NCI-H510A treated with DMSO at 0.1 percent for 48 hours (cell line): ENCODE measurements at places on chromosomes 11 and 22.

- DNase-seq, result no peak
These were observed 50.0 kb upstream of the NFRKB start for GRCh38 chr11:129945373-129945772.

- DNase-seq, result no peak
These were observed 53.6 kb downstream of the PTPRJ start for GRCh38 chr11:48033918-48034341.

GRCh38 chr22:27867953-27868731 is 50.9 kb downstream of the PITPNB start:
- DNase-seq, result no peak

GRCh38 chr11:87465716-87466115 is 428.0 kb downstream of the TMEM135 start:
- DNase-seq, result no peak

DNA sequence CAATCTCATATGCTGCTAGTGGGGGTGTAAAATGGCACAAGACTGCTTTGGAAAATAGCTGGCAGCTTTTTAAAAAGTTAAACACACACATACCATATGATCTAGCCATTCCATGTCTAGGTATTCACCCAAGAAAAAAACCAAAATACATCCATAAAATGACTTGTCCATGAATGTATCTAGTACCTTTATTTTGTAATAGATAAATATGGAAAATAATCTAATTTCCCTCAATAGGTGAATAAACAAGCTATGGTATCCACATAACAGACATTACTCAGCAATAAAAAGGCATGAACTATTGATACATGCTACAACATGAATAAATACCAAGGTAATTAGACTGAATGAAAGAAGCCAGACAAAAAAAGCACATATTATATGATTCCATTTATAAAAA is 22.9 kb downstream of the RNF141 start:
- DNase-seq, result no peak

GRCh38 chr22:47063606-47064005 is 301.2 kb downstream of the TBC1D22A start:
- no peak for DNase-seq

- DNase-seq, result no peak
These were observed 130.8 kb downstream of the FCHSD2 start for GRCh38 chr11:73011126-73011817.

GRCh38 chr22:23168391-23169042 is 11.8 kb upstream of the BCR start:
- DNase-seq, result no peak

DNA sequence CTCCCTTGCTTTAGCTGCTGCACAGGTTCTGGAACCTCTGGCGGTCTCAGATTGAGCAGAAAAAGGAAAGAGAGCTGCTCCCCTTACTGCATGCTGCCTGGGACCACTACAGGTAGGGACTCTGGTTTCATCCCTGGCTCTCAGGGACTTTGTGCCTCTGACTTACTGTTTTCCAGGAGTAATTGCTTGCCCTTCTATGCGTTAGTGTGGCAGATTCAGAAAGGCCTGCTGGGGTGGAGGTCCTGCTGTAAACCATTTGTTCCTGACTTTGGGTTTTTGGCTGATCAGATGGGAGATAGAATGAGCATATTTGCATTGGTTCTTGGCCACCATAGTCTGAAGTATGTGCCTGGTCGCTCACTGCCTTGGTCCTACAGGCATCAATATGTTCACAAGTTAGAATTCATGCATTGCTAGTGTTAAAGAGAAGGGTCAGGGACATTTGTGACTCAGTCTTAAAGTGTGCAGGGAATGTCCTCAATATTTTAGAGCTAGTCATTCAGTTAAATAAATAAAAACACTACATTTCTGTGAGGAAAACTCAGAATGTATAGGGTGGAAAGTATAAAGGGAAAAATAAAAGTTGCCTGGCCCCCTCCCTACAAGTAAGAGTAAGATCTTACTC is 78.0 kb downstream of the PISD start:
- no peak for DNase-seq

- DNase-seq, result no peak
These were observed 9.6 kb upstream of the SLC35C1 start for GRCh38 chr11:45795379-45795778.

DNA sequence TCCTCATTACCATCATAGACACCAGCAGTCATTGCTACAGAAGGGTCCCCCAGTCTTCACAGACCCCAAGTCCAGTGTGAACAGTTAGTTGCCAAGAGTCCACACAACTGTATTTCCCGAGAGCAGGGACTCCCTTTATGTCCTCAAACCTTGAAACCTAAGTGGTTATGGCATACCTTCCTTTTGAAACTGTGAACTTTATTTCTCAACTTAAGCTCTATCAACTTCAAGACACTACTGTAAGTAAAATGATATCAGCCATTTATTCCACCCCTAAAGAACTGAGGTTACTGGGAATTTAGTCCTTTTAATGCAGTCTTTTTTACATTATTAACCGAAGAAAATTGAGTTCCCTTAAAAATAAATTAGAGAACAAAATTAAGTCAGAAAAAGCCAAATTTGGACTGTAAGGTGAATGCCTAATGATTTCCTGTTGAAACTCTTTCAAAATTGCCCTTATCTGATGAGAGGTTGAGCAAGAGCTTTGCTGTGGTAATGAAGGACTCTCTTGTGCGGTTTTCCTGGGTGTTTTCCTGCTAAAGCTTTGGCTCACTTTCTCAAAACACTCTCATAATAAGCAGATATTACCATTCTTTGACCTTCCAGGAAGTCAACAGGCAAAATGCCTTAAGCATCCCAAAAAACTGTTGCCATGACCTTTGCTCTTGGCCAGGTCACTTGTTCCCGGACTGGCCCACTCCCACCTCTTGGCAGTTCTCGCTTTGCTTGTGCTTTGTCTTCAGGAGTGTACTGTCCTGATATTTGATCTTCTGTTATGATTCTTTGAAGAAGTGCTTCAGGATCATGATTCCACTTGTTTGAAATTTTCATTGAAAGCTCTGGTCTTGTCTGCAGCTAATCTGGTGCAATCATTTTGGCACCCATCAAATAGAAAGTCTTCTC is 765.4 kb upstream of the ANO3 start:
- no peak for DNase-seq

- no peak for DNase-seq
These were observed 17.6 kb upstream of the ASCC2 start for GRCh38 chr22:29855611-29856181.

DNA sequence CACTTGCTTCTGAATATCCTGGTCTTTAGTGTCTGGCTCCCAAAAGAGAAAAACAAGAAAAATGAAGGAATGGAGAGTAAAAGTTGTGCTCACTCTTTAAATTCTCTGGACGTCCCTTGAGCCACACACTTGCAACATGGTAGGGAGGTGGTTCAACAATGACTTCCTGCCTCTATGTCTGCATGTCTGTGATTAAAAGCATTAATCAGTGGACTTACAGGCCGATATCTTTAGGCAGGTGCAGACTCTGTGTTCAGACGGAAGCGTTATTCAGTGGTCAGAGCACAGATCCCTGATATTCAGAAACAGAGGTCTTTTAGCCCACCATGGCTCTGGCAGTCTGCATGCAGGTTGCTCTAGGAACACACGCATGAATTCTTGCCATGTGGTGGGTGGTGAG is 1920.0 kb upstream of the RAG2 start:
- no peak for DNase-seq

DNA sequence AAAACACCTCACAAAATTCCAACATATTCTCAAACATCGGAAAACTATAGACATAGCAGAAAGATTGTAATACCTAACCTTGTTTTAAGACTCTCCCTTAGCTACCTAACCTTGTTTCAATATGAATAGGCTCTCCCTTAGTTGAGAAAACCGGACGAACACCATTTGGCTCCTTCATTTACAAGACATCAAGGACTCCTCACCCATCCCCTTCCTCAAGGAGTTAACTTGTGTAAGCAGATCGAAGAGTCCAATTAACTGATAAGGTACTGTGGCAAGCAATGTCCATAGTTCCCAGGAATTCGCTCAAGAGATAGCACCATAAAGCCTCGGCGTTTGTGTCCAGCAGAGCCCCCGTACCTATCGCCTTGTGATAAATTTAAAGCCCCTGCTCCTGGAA is 4.6 kb upstream of the ACRV1 start:
- no peak for DNase-seq

DNA sequence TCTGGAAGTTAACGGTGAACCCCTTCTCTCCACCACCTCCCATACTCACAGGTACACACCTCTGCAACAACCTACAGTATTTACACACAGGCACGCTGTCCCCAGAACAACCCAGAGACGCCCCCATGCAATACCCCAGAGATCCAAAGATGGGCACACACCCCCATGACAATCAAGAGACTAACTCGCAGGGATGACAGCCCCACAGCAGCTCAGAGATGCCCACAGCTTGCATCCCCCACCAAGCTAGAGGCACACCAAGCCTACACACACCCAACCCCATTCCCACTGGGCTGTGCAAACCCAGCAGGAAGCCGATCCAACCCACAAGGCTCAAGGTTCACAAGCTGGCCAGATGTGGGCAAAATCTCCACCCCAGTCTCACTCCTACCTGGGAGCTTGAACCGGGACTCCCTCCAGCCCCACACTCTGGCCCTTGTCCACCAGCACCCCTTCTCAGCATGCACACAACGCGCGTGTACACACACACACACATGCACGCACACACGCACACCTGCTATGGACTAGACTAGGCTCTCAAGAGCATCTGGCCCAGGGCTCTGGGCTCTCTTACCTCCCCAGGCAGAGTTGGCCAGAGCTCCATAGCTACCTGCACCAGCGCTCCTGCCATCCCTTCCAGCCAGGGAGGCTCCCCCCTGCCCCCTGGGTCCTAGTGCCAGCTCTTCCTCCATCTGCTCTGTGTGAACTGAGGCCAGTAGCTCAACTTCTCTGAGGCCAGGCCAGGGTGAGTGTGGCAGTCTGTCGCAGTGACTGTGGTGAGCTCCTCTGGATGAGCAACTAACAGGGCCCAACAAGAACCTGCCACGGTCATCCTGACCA is 11.5 kb downstream of the STARD10 start:
- DNase-seq, result peak; percentile 63

DNA sequence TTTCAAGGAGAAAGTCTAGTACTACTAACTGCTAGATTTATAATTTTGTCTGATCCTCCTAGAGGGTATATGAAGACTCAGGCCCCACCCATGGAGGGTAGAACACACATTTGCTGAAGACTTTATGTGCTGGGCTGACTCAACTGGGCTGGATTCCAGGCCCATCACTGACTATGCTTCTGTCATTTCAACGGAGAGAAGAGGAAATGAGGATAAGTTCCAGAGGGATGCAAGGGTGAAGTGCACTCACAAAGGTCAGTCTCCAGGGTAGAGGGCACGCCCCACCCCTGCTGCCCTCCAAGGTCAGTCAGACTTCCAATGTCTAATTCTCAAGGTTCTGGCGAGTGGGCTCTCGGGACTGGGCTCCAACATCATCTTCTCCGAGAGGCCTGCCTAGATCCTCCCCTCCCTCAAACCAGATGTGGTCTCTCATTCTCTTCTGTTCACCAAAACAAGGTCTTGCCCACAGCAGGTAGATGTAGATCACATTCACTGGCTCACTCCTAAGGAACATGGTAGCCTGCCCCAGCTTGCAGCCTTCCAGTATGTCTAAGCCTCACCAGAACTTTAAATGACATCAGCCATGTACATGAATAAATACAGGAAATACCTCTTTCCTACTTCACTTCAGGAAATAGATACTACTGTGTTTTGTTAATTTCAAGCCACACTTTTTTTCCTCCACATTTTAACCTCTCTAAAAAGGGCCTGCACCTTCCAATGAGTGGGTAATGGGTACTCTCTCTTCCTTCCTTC is 7.3 kb upstream of the C11orf86 start:
- DNase-seq, result no peak

- peak; percentile 82 for DNase-seq
These were observed at the start of gene IL17RA for GRCh38 chr22:17084554-17085276. IL17RA (plus strand) TSS chr22:17085000; CDS start chr22:17085092, 92 bp downstream.

GRCh38 chr11:97794876-97795275 is 1225.9 kb upstream of the CNTN5 start:
- DNase-seq, result no peak

DNA sequence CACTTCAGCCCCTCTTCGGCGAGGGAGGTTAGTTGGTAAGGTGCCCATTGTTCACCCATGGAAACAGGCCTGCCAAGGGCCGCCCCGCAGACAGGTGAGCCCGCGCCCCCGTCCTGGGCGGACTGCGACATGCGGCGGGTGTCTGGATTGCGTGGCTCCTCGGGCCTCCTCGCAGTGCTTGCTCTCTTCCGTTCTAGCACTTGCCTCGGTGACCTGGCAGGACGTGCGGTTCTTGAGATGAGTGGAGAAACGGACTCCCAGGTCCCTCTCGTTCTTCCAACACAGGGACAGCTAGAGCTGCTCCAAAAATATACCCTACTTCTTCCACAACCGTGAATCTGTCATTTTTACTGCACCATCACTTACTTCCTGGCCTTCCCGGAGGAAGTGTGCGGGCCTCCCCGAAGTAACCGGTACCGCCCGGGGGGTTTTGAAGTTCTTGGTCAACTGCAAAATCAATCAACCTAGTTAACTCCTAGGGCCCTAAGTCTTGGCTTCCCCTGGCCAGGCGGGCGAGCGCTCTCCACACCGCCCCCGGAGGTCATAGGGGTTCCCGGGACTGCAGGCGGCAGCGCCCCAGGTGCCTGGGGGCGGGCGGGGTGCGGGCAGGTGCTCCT is 745 bp upstream of the ZBTB44 start:
- DNase-seq, result no peak

GRCh38 chr11:113831314-113831713 is 44.1 kb downstream of the USP28 start:
- DNase-seq, result no peak

GRCh38 chr11:95266751-95267374 is 35.9 kb upstream of the SESN3 start:
- no peak for DNase-seq

GRCh38 chr22:41446057-41446501 is 522 bp downstream of the TOB2 start:
- DNase-seq, result peak; percentile 3

DNA sequence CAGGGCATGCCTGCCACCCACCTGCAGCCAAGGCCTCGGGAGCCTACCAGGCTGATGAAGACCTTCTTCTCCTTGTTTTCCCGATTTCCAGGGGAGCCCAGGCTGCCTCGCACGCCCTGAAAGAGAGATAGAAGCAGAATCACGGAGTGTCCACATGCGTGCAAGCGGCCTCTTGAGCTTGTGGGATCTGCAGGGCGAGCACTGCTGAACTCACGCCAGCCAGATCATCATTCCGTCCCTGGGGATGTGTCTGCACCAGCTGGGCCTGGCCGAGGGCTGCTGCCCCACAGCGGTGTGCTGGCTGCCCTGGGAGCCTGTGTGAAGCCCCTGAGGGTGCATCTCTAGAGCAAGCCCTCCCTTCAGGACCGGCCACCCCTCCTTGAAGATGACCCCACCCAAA is 17.9 kb downstream of the USH1C start:
- no peak for DNase-seq

DNA sequence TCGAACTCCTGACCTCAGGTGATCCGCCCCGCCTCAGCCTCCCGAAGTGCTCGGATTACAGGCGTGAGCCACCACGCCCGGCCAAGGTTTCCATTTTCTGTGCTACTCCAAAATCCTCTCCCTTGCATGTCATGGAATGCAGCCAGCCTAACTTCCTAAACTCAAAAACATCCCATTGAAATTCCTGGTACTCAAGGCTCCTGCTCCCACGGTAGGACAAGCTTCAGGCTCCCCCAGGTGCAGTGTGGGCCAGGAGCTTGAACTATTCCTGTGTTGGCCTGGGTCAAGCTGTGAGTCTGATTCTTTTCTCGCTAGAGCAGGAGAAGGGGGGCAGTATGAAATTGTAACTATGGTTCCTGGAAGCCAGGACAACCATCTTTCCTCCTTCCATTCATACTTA is 97.1 kb downstream of the RPL27A start:
- no peak for DNase-seq

GRCh38 chr11:57979532-57980079 is 44.1 kb upstream of the OR9Q1 start:
- DNase-seq, result no peak
